IgD-negative memory B cell (primary cell): ENCODE measurements at places on chromosomes 2 and 18. TPM values are rescaled to one million over a fixed set of nuclear protein-coding genes. Genes with fewer than 3 reads are reported as not detected.

SIX3 gene
- polyA plus RNA-seq: not detected

AGXT gene
- polyA plus RNA-seq: not detected

ZBTB14 gene
- 12.8 TPM for polyA plus RNA-seq

CCDC85A gene
- polyA plus RNA-seq: 0.15 TPM

OTX1 gene
- polyA plus RNA-seq: not detected

RAX gene
- polyA plus RNA-seq: not detected

ADD2 gene
- 17.3 TPM for polyA plus RNA-seq

ITGA4 gene
- polyA plus RNA-seq: 129 TPM

CRYBA2 gene
- polyA plus RNA-seq: not detected

SLC9A4 gene
- not detected for polyA plus RNA-seq

GAL3ST2 gene
- not detected for polyA plus RNA-seq

AMER3 gene
- polyA plus RNA-seq: not detected

SLC14A1 gene
- 3.5 TPM for polyA plus RNA-seq
